Pancreas (tissue), 10 donors: ENCODE measurements at places on chromosomes 12 and 14. TPM values are rescaled to one million over a fixed set of nuclear protein-coding genes. Genes with fewer than 3 reads are reported as not detected.

DNA sequence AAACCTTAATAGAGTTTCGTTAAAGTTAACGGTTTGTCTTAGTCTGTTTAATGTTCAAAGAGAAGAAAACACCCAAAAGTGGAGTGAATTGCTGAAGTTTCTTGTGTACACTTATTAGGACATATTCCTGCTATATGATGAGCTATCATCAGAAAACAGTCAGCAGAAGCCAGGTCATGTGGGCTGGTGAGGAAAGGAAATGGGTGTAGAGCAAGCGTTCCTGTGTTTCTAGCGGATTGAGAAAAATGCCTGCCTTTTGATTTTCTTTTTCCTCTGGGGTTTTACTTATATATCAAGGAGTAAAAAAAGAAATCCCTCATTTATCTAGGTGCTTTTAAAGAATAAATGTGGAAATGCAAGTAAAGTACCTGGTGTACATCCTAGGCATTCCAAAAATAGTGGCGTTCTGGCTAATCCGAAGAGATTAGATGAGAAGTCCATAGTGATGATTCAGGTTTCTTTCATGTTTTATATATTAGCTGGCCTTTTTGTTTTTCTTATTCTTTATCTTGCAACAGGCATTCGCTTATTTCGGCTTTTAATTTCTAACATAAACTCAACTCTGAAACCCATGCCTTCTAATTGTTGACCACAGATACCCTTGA, 50.7 kb downstream of the FLRT2 start:
- no peak overlapping the region for H3K27ac ChIP-seq
- H3K27me3 ChIP-seq = no peaks in the 10 kb centered on the region
- H3K36me3 ChIP-seq = no peaks in the 10 kb centered on the region
- DNase-seq = no peak

Gene EML1
- 5.2 TPM for polyA plus RNA-seq

- DNase-seq = peak; percentile 44
- no peaks in the 10 kb centered on the region for H3K36me3 ChIP-seq
- no peak overlapping the region for H3K27ac ChIP-seq
- H3K4me3 ChIP-seq = no peak overlapping the region
- H3K4me1 ChIP-seq = no peaks in the 10 kb centered on the region
- H3K27me3 ChIP-seq = no peaks in the 10 kb centered on the region
These were observed 36.4 kb upstream of the AEBP2 start for GRCh38 chr12:19402743-19403431.

DNA sequence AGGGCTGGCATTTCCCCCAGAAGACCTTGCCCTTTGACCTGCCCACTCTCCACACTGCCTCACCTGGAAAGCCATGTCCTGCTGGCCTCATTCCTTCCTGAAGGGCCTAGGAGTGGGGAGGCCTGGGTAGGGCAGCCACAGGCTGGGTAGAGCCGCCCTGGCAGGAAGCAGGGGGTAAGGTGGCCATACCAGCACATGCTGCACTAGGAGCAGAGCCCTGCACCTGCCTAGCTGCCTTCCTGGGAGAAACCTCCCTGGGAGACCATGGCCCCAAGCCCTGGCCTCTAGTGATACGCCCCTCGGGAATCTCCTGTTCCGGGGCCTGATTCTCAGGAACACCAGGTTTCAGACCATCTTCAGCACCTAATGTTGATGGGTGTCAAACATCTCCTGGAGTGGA, 65.8 kb downstream of the TSPAN11 start:
- H3K27me3 ChIP-seq = no peaks in the 10 kb centered on the region
- no peak overlapping the region for H3K4me3 ChIP-seq
- H3K36me3 ChIP-seq = no peaks in the 10 kb centered on the region
- DNase-seq = no peak
- H3K4me1 ChIP-seq = peaks cover 12% of the 10 kb centered on the region

- no peak overlapping the region for H3K4me3 ChIP-seq
- no peaks in the 10 kb centered on the region for H3K36me3 ChIP-seq
- no peak for DNase-seq
- no peak overlapping the region for H3K27ac ChIP-seq
These were observed 878.0 kb upstream of the MDGA2 start for GRCh38 chr14:48553443-48553842.

GRCh38 chr14:64501411-64502171, 2.0 kb downstream of the ZBTB25 start:
- H3K27ac ChIP-seq = peak overlapping the region; percentile 100
- peaks cover 15% of the 10 kb centered on the region for H3K4me1 ChIP-seq
- H3K36me3 ChIP-seq = peaks cover 7% of the 10 kb centered on the region

- H3K27me3 ChIP-seq = no peaks in the 10 kb centered on the region
- H3K4me3 ChIP-seq = no peak overlapping the region
- no peaks in the 10 kb centered on the region for H3K4me1 ChIP-seq
- H3K27ac ChIP-seq = no peak overlapping the region
These were observed 213.4 kb upstream of the G2E3 start for GRCh38 chr14:30345511-30345910.

Gene IRAK3
- polyA plus RNA-seq = 1.1 TPM

DNA sequence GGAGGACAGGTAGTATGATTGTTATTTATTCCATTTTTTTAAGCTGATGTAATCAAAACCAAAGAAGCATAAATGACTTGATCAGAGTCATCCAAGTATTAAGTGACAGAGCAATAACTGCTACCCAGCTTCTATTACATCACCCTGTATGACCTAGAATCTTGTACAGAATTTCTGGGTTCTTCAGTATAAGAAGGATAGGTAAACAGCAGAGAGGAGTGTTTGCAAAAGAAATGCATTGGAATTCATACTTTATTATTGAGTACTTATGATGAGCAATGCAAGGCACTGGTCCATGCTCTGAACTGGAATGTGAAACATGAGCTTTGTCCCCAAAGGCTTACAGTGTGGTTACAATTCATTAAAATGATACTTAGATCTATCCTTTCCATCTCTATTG, 916.8 kb downstream of the DIO2 start:
- no peaks in the 10 kb centered on the region for H3K27me3 ChIP-seq
- H3K4me3 ChIP-seq = no peak overlapping the region
- no peaks in the 10 kb centered on the region for H3K36me3 ChIP-seq
- DNase-seq = no peak
- H3K27ac ChIP-seq = no peak overlapping the region
- no peaks in the 10 kb centered on the region for H3K4me1 ChIP-seq

DNA sequence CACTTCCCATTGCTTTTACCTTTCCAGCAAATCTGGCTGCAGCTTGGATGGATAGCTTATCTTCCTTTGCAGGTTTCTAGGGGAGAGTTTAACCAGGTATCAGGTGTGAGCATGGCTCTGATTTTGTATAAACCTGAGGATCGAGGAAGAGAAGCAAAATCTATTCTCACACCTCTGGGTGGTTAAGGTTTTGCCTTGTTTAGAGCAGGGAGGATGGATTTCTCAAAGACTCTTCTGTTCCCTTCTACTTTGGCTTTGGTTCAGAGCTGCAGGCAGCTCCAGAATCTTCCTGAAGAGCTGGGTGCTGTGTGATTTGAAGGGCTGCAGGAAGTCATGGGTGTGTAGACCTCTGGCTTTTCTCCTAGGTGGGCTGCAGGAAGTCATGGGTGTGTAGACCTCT, 1.7 kb downstream of the JDP2 start:
- no peak for DNase-seq
- no peaks in the 10 kb centered on the region for H3K27me3 ChIP-seq
- H3K27ac ChIP-seq = peak overlapping the region; percentile 33
- H3K4me1 ChIP-seq = peaks cover 22% of the 10 kb centered on the region

GRCh38 chr12:88570103-88570502, 10.2 kb downstream of the KITLG start:
- H3K36me3 ChIP-seq = no peaks in the 10 kb centered on the region
- no peak overlapping the region for H3K27ac ChIP-seq
- no peak for DNase-seq
- H3K4me1 ChIP-seq = no peaks in the 10 kb centered on the region

DNA sequence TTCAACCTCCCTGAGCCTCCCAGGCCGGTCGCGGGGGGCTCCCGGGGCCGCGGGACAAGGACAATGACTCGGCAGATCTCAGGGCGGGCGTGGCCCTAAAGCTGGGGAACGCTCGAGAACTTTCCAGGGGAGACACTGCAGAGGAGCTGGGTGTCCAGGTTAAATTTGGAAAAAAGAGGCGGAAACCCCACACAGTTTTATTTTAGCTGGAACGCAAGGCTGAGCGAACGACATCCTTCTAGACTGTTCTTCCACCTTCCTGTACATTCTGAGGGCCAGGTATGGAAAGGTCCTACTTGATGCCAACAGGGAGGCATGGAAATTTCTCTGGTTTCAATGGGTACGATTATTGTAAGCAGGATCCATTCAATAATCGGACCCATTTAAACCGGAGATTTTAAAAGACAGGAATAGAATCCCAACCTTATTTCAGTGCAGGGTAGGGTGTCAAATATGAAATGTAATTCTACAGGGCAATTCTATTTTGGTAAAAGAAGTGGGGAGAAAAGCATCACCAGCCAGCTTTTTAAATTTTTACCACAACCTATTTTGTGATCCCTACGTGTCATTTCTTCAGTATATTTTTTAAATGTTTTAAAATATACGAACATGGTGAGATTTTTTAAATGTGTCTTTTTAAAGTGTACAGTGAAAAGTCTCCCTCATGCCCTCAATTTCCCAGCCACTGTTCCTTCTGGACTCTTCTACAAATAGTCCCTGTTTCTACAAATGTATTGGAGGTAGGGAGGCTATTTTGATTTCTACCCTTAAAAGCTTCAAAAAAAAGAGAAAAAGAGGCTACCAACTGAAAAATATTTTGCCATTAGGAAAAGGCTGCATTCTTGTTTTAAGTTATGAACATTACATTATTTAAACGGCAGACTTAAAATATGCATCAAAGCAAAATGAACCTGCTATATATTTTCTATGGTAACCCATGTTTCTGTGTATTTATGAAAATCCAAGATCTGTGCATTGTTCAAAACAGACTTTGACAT, 1.1 kb upstream of the UBC start:
- H3K27ac ChIP-seq = peak overlapping the region; percentile 98
- no peaks in the 10 kb centered on the region for H3K36me3 ChIP-seq
- peak overlapping the region; percentile 86 for H3K4me3 ChIP-seq
- peak; percentile 79 for DNase-seq
- H3K27me3 ChIP-seq = no peaks in the 10 kb centered on the region

Gene SERPINA10
- polyA plus RNA-seq = 1.1 TPM

DNA sequence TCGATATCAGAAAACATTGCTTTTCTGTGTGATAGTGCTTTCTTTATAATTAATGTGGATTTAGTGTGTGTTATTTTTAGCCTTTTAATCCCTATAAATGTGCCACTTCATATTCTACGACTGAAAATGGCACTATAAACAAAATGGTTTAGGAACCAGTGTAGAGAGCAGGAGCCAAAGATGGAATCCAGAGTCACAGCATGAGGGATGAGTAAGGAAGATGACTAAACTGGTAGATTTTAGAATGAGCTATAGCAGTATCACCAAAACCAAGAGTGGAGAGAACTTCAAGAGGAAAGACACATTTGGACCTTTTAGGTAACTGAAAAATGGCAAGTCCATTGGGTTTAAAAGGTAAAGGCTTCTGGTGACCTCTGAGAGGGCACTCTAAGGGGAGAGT, 887.2 kb downstream of the NRXN3 start:
- no peaks in the 10 kb centered on the region for H3K4me1 ChIP-seq
- no peak for DNase-seq
- no peaks in the 10 kb centered on the region for H3K36me3 ChIP-seq
- H3K27me3 ChIP-seq = no peaks in the 10 kb centered on the region
- H3K27ac ChIP-seq = no peak overlapping the region
